NCI-H446 treated with DMSO at 0.1 percent for 48 hours (cell line): ENCODE measurements at places on chromosomes 1 and 21.

- DNase-seq: no peak
These were observed 61.2 kb downstream of the CRP start for GRCh38 chr1:159653201-159653600.

DNA sequence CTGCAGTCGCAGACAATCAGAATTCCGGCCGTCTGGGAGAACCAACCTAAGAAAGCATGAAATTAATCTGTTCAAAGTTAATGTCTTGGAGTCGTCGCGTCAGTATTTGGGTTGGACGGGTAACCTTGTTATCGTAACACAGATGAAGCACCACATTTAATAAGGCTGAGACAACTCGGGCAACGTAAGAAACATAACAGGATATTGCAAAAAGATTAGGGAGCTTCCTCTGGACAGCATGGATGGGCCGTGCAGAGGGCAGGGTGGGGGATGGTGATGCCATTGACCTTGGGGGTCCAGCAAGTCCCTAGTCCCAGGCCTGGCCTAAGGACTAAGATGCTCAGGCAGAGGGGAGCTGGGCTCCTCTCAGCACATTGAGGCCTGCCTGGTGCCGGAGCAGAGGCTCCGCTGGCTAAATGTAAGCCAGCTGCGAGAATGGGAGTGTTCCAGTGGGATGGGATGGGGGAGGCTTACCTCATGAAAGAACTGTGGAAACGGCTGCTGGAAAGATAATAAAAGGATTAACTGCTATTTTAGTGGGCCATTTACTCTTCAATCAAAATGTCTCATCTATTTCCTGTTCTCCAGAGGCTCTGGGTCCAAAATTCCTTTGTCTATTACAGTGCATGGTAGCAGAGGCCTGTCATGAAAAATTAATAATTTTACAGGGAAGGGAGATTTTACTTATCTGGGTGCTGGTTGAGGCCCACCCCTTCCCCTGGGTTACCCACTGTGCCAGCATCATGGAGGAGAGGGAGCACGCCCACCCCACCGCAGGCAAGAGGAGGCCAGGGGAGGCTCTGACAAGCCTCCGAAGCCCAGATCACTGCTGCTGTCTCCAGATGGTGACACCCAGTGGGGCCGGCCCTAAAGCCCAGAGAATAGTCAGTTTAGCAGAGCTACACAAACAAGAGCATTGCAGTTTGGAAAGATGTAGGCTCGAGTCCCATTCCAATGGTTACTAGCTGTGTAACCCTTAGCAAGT, 131.6 kb downstream of the DMRTB1 start:
- no peak for DNase-seq

- DNase-seq: peak; percentile 36
These were observed 236.2 kb upstream of the RRP15 start for GRCh38 chr1:218048828-218049420.

- DNase-seq: no peak
These were observed 448.6 kb downstream of the SETD4 start for GRCh38 chr21:35611708-35612132.

DNA sequence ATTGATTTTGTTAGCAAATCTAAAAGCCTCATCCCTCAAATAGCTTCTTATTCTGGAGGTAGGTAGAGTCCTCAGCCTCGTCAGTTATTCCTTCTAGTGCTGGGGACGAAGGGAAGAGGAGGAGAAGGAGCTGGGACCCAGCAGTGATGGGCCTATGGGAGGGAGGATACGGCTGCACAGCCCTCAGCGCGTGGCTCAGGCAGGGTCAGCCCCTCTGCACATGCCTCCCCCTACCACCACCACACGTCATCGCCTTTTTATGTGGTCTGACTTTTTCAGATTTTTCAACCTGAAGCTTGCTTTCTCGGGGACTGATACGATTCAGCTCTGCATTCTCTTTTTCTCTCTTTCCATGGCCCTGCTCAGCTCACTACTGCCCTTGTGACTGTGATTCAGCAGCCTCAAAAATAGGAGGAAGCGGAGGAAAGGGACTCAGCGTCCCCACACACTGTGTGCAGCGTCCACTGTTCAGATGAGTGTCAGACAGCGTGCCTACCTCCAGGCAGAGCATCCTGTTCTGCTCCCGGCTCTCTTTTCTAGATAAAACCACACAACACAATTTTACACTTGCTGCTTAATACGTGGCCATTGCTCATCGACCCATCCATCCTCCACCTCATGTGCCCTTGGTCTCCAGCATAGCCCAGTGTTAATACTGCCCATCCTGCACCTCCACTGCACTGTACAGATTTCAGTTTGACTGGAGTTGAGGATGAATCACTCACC, 827 bp downstream of the OR2B11 start:
- DNase-seq: no peak

- no peak for DNase-seq
These were observed 120.9 kb downstream of the ATG4C start for GRCh38 chr1:62904856-62905225.

DNA sequence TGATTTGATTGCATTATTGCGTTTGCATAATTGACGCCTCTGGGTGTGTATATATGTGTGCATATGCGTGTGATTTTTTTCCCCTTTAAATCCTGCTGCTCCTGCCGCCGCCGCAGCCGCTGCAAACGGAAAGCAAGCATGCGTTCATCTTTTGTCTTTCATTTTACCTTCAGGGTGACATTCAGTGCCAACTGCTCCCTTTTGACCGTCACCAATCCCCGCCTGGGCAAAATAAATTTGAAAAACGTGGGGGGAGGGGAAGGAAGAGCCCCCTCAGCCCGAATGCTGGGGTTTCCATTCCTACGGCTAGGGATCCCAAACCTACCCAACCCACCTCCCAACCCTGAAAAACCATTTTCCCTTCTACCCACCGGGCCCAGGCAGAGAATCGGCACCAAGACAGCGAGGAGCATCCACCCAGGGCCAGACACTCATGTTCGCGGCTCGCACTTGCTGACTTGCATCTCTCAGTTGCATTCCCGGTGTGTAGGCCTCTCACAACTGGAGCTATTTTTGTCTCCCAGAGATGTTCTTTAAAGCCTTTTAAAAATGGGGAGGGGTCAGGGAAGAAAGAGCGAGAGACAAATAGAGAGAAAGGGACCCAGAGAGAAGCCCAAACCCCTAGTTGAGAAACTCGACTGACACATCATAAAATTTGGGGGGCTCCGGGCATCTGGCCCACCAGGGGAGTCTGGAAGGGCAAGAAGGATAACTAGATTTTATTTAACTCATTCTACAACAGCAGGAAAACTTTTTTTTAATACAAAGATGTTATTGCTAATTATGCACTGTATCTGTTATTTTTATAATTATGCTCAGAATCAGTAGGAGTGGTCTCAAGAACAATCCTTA, 367.1 kb upstream of the ESRRG start:
- DNase-seq: no peak

DNA sequence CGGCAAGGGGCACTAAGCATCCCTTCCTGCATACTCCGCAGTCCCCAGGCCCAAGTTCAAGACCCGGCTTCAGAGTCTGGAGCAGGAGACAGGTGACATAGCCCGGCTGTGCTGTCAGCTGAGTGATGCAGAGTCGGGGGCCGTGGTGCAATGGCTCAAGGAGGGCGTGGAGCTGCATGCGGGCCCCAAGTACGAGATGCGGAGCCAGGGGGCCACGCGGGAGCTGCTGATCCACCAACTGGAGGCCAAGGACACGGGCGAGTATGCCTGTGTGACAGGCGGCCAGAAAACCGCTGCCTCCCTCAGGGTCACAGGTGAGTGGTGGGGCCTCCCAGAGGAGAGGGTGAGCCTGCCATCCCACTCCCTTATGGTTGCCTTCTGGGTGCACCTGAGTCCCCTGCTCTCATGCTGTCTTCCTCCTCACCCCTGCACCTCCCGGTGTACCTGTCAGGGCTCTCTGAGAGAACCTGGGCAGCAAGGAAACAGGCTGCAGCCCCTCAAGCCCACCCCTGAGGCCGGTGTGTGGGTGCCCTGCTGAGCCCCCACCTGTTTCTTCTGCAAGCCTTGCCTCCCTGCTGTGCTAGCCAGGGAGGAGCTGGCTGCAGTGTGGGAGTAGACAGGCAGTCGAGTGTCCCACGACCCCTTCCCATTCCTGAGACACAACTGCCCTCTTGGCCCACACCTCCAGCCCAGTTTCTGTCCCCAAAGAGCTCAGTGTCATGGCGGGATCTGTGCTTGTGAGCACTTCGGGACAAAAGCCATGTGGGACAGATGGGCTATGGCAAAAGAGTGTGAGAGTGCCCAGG, 99.2 kb downstream of the TRIM11 start:
- DNase-seq: no peak

GRCh38 chr1:92858564-92859399, 26.9 kb downstream of the RPL5 start:
- peak; percentile 79 for DNase-seq

GRCh38 chr1:85356130-85356529, 79.7 kb upstream of the BCL10 start:
- DNase-seq: peak; percentile 56

DNA sequence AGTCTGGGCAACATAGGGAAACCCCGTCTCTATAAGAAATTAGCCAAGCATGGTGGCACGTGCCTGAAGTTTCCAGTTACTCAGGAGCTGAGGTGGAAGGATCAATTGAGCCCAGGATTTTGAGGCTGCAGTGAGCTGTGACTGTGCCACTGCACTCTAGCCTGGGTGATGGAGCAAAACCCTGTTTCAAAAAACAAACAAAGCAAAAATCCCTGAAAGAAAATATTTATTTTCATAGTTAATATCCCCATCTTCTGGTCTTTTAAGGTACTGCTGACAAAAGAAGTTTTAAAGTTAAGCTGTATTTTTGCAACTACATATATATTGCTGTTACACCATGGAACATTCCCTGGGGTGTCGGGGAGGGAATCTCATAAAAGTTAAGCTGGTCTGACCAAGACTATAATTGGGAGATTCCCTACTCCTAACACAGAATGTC, 26.0 kb downstream of the VAMP4 start:
- DNase-seq: no peak

DNA sequence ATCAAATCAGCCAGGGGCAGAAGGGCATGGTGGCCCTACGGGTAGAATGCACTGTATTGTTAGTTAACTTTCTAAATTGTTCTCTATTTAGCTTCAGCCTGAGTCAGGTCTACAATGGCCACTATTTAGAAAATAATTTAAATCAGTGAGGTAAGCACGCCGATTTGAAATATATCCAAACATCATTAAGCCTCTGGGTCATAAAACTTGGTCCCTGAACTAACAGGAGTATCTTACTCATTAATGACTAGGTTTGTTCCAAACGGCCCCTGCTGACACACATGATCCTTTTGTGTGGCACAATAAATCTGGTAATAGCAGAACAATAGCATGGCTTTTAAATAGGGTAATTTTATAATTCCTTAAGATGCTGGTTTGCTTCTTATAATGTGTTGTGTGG, 48.4 kb downstream of the STX6 start:
- DNase-seq: no peak

- peak; percentile 77 for DNase-seq
These were observed 14.4 kb upstream of the ERVH48-1 start for GRCh38 chr21:42939582-42940413.

GRCh38 chr1:190367200-190367599, 110.5 kb downstream of the BRINP3 start:
- no peak for DNase-seq

- no peak for DNase-seq
These were observed 31.4 kb upstream of the DMBX1 start for GRCh38 chr1:46458190-46458589.

GRCh38 chr21:27674041-27674615, 707.2 kb upstream of the ADAMTS5 start:
- DNase-seq: no peak

DNA sequence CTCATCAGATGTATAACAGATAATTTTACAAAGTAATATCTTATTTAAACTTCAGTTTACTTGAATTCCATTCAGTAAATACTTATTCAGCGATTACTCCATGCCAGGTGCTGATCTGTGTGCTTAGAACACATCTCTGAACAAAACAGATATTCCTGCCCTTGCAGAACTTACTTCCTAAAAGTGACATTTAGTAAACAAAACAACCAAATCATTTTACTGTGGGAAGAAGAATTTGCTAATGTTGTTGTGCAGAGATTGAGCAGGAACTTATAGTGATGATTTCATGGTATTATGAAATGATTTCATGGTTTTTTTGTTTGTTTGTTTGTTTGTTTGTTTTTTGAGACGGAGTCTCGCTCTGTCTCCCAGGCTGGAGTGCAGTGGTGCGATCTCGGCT, 39.3 kb upstream of the WLS start:
- no peak for DNase-seq

DNA sequence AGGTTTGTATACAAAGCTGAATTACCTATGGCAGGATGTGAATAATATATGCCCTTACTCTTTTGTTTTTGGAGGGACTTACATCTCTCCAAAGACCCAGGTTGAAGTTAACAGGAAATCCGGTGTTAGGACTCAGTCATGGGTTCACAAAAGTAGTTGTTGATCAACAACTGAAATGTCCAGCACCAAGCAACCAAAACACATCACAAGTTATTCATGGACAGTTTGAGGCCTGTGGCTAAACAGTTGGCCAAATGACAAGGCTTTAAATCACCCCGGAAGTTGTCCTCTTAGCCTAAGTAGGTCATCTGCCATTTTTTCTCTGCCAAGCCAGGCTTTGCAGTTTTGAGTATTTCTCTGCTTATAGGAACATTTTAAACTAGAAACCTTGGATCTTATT, 89.9 kb downstream of the CD247 start:
- no peak for DNase-seq

DNA sequence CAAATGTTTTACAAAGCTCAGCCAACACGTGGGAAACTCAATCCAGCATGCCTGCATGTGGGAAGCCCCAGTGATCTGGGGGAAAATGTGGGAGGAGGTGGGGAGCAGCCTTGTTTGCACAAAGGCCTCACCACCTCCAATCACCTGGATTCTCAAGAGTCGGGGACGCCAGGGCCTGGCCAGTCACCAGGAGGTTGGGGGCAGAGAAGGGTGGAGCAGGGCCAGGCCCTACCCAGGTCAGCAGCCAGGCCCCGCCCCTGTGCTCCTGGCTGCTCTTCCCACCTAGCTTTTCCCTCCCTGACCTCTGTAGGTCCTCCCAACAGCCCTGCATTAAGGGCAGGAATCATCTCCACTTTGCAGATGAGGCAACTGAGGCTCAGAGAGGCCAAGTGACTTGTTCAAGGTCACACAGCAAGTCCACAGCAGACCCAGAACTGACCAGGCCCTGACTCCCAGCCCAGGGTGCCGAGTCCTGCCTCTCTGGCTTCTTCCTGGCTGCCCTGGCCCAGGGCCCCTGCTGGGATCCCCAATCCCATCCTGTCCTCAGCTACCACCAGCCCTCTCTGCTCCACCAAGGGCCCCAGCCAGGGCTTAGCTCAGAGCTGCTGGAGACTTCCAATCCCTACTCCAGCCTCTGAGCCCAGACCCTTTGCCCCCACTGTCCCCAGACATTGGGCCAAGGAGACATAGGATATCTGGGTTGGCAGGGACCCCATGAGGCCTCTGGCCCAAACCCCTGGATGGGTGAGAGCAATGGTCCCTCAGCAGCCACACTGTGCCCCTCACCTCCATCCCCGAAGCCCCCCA, 508.6 kb downstream of the PTPRU start:
- DNase-seq: no peak

GRCh38 chr1:6580593-6581409, 1.0 kb downstream of the ZBTB48 start:
- no peak for DNase-seq
